ENCODE measurements at places on chromosomes 2 and 18.

DNA sequence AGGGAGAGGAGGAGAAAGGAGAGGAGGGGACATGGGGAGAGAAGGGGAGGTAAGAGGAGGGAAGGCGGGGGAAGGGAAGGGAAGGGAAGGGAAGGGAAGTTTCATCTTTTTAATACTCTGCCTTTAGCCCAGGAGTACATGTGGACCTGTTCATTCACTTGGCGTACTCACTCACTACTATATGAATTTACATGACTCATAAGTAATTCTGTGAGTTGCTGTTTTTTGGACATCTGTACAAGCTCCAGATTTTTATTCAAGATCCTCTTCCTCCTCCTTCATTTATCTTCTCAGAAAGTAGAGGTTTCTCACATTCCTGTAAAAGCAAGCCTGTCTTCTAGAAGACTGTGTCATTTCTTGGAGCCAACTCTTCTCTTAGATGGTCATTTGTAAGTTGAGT lies 84.6 kb downstream of the RDH14 start:
- DNase-seq, result no peak

DNA sequence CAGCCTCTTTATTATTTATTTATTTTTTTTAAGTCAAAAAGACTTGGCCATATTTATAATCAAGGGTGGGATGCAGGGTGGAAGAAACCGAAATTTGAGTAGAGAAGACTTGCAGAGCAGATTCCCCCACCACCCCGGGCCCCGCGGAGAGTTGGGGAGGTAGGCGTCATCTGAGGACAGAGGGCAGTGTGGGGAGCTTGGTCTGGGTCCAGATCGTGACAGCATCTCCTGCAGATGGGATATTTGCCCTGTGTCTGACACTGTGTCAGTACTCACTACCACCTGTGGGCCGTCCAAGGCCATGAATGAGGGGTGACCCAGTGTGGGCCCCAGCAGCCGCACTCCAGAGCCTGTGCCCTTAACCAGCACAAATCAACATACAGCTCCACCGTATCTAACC lies 10.5 kb upstream of the PRELID3A start:
- no peak for DNase-seq

- DNase-seq, result no peak
Measured at GRCh38 chr2:135152361-135152760, 100.3 kb downstream of the RAB3GAP1 start.

DNA sequence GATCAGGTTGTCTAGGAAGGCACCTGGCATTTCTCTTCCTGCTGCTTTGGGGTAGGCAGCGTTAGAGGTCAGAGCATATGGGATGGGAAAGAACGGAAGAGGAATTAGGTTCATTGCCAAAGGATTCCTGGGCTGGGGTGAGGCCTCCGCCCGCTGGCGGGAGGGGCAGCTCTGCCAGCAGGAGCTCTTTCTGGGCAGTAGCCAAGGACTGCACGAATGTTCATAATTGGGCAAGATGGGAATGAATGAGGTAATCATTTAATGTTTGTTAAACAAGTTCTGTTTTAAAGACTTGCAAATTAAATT lies 253.9 kb downstream of the AGAP1 start:
- no peak for DNase-seq

DNA sequence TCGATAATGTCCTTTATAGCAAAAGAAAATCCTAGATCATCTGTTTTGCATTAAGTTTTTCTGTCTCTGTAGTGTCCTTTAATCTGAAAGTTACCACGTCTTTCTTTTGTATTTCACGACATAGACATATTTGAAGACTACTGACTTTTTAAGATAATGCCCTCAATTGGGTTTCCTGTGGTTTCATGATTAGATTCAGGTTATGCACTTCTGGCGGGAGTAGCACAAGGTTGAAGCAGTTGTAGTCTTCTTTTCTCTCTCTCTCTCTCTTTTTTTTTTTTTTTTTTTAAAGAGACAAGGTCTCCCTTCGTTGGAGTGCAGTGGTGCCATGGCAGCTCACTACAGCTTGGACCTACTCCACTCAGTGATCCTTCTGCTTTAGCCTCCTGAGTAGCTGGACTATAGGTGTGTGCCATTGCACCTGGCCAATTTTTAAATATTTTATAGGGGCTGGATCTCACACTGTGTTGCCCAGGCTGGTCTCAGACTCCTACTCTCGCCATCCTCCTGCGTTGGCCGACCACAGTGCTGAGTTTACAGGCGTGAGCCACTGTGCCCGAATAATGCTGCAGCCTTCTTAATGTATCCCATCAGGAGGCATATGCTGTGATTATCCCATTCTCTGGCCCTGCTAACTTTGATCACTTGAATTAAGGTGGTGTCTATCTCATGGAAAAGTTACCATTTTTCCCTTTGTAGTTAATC lies 3.9 kb downstream of the INPP4A start:
- no peak for DNase-seq

GRCh38 chr18:1585881-1586488 lies 681.3 kb downstream of the ADCYAP1 start:
- DNase-seq, result peak; percentile 21

DNA sequence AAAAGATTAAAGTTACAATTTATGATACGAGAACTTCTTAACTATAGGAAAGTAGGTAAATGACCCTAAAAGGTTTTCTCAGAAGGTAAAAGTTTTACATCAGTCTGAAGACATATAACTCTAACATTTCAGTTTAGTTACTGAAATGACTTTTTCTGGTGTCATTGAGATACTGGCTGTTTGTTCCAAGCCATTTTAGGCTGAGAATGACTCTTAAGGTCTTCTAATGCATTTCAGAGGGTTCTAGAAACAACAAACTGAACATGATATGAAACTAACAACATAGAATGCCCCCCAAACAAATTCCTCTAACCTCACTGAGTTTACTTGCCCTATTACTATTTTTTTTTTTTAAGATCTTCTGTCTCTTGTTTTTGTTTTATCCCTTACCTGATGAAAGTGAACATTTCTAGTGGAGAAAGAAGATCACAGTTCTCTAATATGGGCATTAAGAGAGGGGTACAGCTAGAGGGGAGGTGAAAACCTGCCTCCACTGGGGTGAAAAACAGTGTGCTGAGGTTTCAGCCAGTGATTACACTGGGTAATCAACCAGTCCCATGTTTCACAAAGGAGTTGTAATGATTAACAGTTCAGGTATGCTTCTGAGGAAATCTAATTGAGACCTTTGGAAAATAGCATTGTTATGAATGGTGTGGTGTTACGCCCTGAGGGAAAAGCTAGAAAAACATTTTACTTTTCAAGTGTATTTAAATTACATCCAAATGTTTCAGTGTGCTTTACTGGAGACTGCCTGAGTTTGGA lies 11.2 kb downstream of the NABP1 start:
- no peak for DNase-seq

DNA sequence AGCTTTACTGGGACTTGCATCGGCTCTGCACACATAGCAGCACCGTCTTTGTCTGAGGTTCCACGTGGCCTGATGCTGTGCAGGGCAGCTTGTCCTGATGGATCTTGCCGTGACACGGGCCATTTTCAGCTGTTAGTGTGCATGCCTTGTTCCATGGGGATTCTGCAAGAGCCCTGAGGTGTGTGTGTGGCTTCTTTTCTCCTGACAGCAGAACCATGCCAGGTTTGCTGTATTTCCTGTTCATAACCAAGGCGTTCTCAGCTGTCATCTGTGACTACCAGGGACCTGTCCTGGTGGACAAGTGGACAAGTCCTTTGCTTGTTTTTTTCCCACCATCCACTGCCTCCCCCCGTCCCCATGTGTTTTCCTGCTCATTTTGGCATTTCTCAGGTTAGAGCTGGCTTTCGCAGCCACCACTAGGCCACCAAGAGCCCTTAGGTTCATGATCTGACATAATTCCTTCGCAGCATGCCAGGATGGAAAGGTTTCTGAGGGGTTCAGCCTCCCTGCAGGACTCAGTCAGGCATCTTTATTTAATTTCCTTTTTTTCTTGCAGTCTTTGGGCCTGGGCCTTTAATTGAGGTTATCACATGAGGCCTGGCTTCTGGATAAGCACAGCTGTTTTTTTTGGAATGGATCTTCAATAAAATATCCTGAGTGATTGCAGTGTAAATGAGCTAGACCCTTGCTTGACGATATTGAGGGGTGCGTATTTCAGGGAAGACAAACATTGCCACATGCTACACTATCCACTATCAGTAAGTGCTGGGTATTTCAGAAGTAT lies 139.4 kb downstream of the NCK2 start:
- no peak for DNase-seq

- no peak for DNase-seq
Measured at GRCh38 chr2:1972422-1972821, 228.1 kb upstream of the PXDN start.

- DNase-seq, result peak; percentile 21
Measured at GRCh38 chr2:208363485-208363884, 43.1 kb upstream of the PTH2R start.

DNA sequence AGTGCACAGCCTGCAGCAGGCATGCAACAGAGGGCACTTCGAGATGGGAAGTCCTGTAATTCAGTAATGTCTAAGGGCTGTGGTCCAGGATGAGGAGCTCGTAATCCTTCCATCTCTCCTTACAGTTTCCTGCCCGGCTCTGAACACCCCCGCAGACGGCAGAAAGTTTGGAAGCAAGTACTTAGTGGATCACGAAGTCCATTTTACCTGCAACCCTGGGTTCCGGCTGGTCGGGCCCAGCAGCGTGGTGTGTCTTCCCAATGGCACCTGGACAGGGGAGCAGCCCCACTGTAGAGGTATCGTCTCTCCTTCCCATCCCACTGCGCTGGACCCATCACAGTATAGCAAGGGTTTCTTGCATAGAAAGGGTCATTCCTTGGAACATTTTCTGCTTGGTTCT lies 26.7 kb downstream of the FBLN7 start:
- DNase-seq, result no peak

DNA sequence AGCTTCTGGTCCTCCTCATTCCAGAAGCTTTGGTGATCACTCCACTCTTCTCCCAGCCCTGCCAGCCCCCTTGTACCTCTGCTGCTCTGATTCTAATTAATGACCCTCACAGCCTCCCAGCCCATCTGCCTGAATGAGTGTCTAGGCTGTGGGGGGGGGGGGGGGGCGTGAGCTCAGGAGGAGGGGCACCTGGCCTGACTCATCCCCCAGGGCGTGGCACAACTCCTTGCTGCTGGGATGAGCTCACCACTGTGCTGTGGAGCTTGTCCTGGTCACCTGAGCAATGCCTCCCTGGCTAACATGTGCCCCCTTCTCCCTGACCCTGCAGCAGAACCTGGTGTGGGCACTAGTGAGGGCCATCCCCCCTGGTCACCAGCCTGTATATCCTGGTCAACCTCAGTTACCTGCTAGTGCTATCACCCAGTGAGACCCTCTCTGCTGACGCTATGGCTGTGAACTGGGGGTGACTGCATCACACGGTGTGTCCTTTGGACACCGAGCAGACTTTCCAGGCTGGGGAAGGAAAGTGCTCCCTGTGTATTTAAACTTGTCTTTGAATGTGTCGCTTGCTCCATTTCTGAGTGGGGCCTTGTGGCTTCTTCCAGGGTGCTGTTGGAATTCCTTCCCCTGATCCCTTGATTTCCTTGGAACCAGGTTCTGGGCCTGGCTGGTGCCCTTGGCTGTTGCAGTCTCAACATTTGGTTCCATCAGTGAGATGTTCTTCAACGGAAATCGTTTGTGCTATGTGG lies 41.5 kb upstream of the PUM2 start:
- DNase-seq, result no peak

DNA sequence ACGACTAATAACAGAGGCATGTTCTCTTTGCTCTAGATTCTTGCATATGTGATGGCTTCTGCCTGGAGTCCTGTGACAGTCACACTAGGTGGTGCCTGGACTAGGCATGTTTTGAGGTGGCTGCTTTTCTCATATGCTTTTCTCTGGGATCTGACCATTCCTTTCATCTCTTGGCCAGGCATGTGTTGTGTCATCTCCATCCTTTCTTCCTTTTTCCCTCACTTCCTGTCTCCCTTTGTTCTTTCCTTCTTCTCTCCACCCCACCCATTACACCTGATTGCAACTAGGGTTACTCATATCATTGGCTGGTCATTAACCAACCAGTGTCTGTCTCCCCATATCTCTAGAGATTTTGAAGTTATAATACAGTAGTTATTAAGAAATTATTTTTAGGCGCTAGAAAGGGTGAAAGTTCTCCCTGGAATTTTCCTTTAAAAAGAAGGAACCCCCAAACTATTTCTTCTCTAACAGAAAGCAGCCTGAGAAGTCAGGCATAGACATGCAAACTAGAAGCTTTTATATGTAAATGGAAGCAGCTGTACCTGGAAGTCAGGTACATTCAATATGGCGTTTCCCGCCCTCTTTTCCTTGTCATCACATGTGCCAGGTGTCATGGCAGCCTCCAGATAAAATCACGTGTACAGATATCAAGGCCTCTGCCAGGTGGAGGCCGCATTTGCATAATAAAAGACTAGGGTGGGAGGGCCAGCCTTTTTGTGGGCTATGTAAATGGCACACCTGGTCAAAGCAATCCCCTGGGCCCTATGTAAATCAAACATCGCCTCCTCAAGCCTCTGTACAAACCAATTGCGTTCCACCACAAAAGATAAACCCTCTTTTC lies 220.4 kb upstream of the MEX3C start:
- no peak for DNase-seq

GRCh38 chr2:165060411-165060810 lies 105.1 kb upstream of the SLC38A11 start:
- no peak for DNase-seq

DNA sequence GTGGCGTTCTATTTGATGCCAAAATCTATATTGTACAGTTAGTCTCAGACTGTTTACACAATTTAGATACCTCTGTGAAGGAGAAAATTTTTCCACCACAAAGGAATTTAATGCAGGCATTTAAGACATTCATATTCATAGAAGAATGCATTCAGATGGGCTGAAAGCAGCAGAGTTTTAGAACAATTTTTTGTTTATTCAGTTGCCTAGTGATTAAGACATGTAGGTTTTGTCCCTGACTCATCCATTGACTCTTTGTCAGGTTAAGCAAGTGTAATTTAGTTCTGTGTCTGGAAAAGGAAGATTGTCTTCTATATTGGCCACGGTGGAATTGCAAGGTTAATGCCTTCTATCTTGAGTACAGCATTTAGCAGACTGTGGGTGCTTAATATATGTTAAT lies 515.0 kb downstream of the PARD3B start:
- no peak for DNase-seq

DNA sequence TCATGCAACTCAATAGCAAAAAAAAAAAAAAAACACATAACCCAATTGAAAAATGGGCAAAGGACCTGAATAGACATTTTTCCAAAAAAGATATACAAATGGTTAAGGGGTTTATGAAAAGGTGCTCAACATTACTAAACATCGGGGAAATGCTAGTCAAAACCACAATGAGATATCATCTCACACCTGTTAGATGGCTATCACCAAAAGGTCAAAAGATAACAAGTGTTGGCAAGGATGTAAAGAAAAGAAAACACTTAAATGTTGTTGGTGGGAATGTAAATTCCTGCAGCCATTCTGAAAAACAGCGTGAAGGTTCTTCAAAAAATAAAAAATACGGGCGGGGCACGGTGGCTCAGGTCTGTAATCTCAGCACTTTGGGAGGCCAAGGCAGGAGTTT lies 112.4 kb upstream of the CAB39 start:
- DNase-seq, result no peak

GRCh38 chr2:120077896-120078295 lies 65.0 kb downstream of the EPB41L5 start:
- no peak for DNase-seq

DNA sequence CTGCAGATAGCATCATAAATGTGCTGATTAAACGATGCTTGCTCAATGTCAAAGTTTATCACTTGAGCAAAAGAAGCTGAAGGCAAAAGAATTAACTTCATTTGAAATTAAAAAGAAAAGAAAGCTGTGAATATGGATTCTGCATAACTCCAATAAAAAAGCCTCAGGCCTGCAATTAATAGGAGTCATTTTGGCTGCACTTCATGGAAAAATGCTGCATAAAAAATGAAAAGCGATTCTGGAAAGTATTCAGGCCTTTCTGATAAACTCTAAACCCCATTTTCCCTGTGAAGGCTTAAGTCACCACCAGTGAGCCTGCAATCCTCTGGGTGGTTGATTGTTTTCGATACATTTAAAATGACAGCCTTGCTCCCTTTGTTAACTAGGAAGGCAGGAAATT lies 1793.4 kb downstream of the SUCLG1 start:
- DNase-seq, result no peak

All from GM12865 (cell line).